SJSA1 (cell line): ENCODE measurements at places on chromosomes 11 and 22. TPM values are rescaled to one million over a fixed set of nuclear protein-coding genes. Genes with fewer than 3 reads are reported as not detected.
A peak's percentile ranks its signal among the peaks of the same experiment; 100 is the strongest.

DNA sequence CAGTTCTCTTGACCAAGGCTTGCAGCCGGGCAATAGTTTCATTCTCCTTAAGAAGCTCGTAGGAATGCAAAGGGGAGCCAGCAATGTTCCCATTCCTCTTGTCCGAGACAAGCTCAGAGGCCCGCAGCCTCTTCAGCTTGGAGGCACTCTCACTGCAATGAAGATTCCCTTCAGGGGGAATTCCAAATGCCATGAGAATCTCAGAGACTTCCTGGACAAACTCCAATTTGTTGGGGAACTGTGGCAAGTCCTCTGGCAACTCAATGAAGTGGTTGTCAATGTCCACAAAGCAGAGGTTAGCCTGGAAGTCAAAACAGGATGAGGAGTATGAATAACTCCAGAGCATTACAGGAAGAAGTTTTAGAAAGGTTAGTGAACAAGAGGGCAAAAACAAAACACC lies 84.4 kb downstream of the DENND5A start:
- DNase-seq: no peak

DNA sequence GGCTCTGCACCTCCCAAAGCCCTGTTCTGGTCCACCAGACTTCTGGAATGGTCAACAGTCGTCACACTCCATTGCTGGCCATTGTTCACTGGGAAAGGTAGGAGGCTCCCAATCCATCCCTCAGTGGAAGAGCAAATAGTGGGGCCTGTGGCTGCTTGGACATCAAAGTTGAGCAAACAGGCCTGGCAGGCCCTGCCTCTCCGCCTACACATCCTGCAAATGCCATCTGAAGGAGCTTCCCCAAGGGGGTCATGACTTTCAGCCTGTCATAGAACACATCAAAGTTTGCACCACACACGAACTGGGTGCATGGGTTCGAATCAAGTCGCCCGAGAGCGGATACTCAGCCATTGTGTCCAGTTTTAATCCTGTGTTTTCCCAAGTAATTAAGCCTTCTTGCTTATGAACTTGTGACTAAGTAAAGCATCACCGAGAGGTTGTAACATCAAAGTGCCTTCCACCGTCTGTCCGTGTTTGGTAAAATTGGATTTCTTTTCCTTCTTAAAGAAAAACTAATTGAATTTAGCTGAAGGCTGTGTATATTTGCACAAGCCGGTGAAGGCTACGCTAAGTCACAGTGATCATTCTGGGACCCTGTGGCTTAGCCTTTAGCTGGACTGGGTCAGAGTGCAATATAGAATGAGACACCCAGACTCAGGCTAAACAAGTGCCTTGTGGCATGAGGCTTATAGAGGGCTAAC lies 36.1 kb downstream of the CLPB start:
- DNase-seq: no peak

DNA sequence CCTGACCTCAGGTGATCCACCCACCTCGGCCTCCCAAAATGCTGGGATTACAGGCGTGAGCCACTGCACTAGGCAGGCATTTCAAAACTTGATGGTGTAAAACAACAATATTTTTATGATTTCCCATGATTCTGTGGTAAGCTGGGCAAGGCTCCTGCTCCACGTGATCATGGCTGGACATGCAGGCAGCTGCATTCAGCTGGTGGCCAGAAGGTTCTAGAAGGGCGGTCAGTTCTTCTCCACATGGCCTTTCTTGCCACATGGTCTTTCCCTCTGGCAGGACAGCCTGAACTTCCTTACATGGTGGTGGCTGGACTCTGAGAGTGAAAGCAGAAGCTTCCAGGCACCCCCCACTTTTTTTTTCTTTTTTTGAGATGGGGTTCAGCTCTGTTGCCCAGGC lies 9.9 kb upstream of the RASD2 start:
- no peak for DNase-seq

GRCh38 chr11:45982656-45983470 lies 60.4 kb downstream of the LARGE2 start:
- DNase-seq: peak; percentile 65

DNA sequence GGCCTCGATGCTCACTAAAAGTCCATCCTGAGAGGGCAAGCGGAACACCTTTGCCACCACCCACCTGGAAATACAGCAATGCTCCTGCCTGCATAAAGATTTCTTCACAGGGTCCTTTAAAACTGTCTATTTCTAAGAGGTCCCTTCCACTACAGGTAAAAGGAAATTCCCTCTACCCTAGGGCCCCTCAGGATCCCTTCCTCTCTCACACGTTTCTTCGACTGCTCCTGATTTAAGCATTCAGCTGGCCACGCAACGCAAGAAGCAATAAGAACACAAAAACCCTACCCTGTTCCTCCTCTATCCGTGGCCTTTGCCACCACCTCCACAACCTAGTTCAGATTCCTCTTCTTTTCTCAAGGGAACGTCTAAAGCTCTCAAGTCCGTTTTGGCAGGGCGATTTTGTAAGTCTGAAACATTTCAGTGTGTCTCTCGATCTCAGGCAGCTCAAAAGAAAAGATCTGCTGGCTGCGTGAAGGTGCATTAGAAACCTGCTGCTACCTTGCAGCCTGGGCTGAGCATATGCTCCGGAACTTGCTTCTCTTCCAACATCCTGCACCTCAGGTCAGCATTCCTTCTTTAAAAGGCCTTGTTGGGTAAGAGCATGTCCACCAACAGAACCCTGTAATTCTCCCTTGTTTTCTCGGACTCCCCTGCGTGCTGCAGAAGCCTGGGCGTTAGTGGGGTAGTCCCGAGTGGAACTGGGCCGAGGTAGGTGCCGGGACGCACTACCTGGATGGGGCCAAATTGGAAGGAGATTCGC lies 1.6 kb downstream of the LGR4 start:
- no peak for DNase-seq

DNA sequence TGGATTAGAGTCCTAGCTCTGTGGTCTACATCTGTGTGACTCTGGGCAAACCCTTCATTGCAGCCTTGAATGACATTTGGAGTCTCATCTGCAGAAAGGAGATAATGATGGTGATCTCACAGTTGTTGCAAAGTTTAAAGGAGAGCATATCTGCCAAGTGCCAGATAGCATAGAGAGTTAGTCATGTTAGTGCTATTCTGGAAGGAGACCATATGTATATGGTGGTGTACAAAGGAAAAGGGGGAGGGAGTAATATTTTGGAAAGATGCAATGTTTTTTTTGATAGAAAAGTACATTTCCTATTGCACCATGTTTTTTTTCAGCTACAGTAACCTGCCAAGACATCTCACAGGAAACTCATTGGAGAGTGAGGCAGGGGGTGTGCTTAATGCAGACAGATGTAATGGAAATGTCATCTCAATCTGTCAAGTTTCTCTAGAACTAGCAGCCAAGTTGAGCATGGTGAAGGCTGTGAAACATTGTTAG lies 92.1 kb upstream of the NARS2 start:
- no peak for DNase-seq

DNA sequence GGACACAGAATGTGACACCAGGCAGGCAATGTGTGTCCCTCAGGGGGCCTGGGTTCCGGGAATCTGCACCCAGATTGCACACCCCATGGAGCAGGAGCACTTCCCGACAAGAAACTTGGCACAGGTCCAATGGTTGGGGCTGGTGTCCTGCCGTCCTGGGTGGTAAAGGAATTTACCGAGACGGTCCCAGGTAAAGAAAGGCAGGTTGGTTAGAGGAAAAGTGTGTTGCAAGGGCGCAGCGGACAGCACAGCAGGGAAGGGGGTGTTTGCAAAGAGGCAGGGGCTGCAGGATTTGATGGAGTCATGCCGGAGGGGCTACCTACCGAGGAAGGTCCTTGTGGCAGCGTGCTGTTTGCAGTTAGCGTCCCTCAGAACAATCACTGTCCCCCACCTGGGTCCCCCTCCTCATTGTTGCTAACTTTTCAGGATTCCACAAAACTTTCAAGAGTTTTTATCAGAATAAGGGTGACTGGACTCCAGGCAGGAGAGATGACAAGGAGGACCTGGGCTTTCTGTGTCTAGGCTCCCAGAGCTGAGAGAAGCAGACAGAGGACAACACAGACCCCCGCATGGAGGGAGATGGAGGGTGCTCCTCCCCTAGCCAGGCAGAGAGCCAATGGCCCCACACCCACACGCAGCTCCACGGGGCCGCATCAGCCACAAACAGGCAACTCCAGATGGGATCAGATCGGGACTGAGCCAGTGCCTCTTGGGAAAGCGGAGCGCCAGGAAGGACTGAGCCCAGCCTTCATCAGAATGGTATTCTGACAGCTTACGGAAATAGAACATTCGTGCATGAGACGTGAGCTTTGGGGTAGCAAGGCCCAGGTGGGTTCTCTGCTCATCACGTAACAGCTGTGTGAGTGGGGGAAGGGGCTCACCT lies 1423.9 kb downstream of the BRD1 start:
- peak; percentile 33 for DNase-seq

- no peak for DNase-seq
Observed at GRCh38 chr11:63511048-63511748, 5.3 kb downstream of the LGALS12 start.

GRCh38 chr22:22779213-22779612 lies 108.4 kb upstream of the IGLL5 start:
- no peak for DNase-seq

DNA sequence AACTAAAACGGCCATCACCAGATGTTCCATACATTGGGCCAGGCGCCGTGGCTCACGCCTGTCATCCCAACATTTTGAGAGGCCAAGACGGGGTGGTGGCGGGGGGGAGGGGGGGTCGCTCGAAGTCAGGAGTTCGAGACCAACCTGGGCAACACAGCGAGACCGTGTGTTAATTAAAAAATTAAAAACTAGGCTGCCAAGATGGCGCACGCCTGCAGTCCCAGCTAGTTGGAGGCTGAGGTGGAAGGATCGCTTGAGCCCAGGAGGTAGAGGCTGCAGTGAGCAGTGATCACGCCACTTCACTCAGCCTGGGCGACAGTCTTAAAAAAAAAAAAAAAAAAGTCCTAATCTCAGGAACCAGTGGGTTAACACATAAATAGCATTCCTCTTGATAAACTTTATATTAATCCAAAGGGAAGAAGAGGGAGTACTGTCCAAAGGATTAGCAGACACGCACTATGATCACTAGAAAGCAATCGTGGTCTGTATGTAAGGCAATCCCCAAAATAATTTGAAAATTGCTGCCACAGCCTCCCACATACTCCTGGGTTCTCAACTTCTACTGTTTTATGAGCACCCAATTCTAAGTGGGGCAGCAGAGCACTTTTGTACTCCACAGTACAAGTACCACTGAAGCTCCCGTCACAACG lies 604 bp downstream of the PUS3 start:
- no peak for DNase-seq

DNA sequence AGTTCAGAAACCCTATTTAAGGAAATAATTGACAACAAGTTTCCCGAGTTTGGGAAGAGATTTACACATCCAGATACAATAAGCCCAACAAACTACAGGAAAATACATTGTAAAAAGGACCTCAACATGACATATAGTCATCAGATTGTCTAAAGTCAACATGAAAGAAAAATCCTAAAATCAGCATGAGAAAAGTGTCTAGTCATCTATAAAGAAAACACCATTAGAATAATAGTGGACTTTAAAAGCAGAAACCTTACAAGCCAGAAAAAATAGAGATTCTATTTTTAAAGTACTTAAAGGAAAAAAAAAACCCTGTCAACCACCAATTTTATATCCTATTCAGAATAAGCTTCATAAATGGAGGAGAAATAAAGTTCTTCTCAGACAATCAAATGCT lies 1.4 kb upstream of the OR5B2 start:
- no peak for DNase-seq

GRCh38 chr11:62724171-62724570 lies 3.1 kb downstream of the HNRNPUL2 start:
- no peak for DNase-seq

DNA sequence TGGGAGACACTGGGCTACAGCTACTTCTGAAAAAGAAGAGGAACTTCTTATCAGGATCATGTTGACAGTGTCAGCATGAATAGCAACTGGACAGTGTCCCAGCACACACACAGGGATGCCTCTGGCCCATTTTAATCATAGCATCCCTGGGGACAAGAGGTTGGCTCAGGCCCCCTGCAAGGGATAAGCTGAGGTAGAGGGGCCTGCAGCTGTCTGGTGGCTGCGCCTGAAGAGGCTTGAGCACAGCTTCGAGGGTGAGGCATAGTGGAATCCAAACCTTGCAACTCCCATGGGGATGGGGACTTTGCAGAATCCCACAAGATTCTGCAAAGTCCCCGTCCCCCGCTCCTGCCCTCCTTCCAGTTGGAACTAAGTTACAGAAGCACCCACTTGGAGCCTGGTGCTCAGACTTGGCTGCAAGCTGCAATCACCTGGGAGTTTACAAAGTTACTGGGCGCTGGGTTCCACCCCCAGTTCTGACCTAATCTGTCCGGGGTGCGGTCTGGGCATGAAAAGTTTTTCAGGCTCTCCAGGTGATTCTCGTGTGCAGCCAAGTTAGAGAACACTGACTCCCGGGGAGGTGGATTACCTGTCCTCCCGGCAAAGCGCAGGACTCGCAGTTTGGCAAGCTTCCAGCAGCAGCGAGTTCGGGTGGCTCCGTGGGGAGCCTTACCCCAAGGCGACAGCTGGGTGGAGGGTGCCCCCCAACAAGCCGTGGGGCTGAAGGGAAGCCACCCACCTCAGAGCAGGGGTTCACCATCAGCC lies 16.0 kb upstream of the LINC01488 start:
- no peak for DNase-seq

DNA sequence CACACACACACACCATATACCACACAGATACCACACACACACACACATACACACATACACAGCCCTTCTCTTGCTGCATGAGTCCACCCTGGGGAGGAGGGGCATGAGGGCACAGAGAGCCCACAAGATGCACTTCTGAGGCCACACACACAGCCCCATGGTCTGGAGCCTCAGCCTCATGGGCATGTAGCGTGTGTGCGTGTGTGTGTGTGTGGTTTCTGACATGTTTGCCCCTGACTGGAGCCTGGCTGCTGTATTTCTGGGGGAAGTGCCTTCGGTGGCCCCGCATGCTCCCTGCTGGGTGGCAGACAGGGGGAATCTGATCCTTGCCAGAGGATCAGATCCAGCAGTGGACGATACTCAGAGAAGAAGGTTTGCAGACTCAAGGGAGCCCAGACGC lies 97.0 kb upstream of the PRR5 start:
- no peak for DNase-seq

DNA sequence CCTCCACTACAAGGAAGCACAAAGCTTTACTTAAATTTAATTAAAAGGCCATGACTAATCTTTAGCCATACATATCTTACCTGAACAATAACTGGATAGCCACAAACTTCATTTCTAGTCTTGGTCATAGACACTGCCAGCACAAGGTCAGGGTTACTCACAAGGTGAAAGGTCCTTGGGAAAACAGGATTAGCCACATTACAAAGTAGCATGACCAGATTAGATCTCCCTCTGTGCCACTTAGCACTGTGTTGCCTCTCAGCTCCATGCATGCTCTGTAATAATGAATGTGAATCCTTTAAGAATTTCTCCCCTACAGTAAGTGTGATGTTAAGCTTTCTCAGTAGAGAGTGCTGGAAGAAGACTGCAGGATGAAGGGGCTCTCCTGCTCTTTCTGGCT lies 325.1 kb upstream of the MPPED2 start:
- DNase-seq: no peak

- DNase-seq: no peak
Observed at GRCh38 chr22:35506259-35506570, 34.4 kb upstream of the RASD2 start.

GRCh38 chr22:32206774-32207758 lies 2.2 kb upstream of the RFPL2 start:
- no peak for DNase-seq

The OTOG gene
- total RNA-seq: not detected in 2 replicates

The PHF21B gene
- 1.3 TPM in 1 of 2 replicates, not detected in the other for total RNA-seq

The GPR83 gene
- not detected in 2 replicates for total RNA-seq

The CD3D gene
- total RNA-seq: not detected in 2 replicates

The POU2AF3 gene
- total RNA-seq: not detected in 2 replicates

The PGA5 gene
- total RNA-seq: not detected in 2 replicates

The LMNTD2 gene
- 0.18 TPM in 1 of 2 replicates, not detected in the other for total RNA-seq

The TBX10 gene
- not detected in 2 replicates for total RNA-seq

The TRPC6 gene
- total RNA-seq: 0.34 and 0.87 TPM in 2 replicates

The OR8G1 gene
- total RNA-seq: not detected in 2 replicates

The ROBO4 gene
- 0.97 and 2.8 TPM in 2 replicates for total RNA-seq

The RBM7 gene
- total RNA-seq: 24.2 and 37.5 TPM in 2 replicates
